ENCODE measurements at places on chromosomes 11 and 22.

DNA sequence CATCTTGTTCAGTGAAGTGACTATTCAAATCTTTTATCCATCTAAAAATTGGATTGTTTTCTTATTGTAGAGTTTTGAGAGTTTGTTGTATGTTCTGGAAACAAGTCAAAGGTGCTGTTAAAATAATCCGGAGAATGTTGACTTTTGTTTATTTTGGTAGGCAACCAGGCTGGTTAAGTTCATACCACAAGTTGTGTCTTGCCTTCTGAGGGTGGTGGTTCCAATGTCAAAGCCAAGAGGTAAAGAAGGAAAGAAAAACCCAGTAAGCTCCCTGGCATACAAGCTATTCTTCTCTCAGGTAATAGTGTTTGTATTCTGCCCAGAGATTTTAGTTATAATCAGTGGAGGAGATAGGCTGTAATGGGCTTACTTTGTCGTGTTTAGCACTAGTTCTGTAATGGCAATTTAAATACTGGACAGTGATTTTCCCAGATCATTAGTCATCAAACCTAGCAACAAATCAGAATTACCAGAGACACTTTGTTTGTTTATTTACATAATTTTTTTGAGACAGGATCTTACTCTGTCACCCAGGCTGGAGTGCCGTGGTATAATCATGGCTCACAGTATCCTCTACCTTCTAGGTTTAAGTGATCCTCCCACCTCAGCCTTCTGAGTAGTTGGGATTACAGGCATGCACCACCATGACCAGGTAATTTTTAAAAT lies 15.1 kb upstream of the CSRP3 start:
- DNase-seq: no peak

- no peak for DNase-seq
Observed at GRCh38 chr11:115471367-115471766, 32.8 kb downstream of the CADM1 start.

DNA sequence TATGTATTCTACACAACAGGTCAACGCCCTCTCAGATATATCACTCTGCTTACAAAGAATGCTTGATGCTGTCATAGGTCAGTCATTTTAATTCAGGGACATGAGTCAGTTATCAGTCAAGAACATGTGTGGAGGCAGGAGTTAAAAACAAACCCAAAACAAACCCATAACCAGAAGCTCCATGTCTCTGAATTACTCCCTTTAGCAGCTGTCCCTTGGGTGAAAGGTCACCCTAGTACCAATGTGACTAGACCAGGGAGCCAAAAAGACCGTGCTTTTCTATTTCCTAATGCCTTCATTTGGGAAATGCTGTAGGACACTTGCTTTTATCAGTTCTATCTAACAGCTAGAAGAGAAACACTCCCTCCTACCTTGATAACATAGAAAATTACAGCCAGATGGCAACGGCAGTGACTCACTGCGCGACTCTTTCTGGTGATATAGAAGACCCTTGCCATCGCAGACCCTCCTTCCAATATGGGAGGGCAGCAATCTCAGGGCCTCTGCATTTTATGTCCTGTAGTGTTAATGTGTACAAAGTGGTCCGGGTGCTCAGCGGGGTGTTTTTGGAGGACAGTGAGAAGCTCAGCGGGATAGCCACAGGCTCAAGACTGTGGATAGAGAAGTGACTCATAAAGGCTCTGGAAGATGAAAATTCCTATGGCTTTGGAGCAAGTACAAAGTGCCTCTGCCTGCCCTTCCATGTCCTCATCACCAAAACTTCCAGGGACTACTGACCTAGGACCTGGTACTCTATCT lies 24.8 kb downstream of the APOL5 start:
- DNase-seq: no peak

DNA sequence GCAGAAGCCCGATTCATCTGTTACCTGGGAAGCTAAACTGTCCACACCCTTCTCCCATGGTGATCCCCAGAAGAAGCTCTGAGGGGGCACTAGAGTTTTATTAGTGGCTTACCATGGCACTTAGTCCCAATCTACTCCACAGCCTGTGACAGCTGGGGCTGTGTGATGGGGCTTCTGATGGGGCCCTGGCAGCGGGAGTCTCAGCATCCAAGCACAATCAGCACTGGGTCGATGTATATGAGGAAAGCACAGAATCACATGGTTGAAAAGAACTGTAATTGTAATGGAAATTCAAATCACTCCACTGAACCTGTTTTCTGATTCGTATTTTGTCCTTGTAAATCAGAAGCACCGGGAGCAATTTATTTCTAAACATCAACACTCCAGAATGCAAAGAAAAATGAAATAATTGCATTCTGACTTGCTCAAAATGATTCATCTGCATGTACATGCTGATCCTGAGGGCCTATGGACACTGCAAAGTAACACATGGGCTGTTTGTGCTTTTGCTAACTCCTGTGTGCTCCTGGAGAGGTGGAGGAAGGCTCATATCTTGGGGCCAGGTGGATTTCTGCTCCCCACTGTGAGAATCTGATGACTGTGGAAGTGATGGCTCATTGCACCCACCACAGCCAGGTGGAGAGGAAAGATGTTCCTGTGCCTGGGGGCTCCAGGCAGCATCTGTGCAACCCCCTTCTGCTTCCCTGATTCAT lies 203.0 kb downstream of the KIRREL3 start:
- no peak for DNase-seq

GRCh38 chr11:64023712-64024710 lies 11.7 kb upstream of the FLRT1 start:
- no peak for DNase-seq

- no peak for DNase-seq
Observed at GRCh38 chr11:61268588-61269250, 26.4 kb downstream of the VWCE start.

DNA sequence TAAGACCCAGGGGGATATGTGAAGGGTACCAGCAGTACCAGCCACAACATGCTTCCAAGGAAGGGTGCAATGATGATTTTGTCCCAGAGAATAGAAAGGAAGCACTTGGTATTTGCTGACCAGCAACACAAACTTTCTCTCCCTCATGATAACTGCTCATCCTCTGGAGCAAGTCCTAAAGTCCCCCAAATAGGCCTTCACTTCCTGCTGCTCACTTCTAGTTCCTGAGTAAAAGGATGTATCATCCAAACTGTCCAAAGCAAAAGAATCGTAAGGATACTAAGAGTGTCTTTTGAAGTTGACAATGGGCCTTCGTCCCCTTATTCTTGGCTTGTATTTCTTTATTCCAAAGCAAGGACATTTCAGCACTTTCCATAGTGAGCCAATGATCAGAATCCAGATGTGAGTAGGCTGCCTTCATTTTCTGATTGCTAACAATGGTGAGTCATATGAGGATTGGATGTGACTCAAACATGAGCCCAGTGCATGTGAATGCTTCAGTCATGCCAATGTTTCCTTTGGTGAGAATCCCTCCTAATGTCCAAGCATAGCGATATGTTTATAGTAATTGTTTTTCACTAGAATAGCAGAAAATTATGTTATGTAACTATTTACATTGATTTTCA lies 243.4 kb upstream of the POU2AF2 start:
- no peak for DNase-seq

GRCh38 chr22:21074102-21074715 lies 28.5 kb downstream of the LRRC74B start:
- DNase-seq: no peak

- DNase-seq: no peak
Observed at GRCh38 chr11:122897606-122898210, 15.1 kb downstream of the JHY start.

GRCh38 chr22:18064636-18065035 lies 13.2 kb upstream of the PEX26 start:
- DNase-seq: no peak

GRCh38 chr22:42610186-42610585 lies 4.5 kb downstream of the POLDIP3 start:
- no peak for DNase-seq

- DNase-seq: no peak
Observed at GRCh38 chr22:45212306-45212709, 28.4 kb downstream of the KIAA0930 start.

DNA sequence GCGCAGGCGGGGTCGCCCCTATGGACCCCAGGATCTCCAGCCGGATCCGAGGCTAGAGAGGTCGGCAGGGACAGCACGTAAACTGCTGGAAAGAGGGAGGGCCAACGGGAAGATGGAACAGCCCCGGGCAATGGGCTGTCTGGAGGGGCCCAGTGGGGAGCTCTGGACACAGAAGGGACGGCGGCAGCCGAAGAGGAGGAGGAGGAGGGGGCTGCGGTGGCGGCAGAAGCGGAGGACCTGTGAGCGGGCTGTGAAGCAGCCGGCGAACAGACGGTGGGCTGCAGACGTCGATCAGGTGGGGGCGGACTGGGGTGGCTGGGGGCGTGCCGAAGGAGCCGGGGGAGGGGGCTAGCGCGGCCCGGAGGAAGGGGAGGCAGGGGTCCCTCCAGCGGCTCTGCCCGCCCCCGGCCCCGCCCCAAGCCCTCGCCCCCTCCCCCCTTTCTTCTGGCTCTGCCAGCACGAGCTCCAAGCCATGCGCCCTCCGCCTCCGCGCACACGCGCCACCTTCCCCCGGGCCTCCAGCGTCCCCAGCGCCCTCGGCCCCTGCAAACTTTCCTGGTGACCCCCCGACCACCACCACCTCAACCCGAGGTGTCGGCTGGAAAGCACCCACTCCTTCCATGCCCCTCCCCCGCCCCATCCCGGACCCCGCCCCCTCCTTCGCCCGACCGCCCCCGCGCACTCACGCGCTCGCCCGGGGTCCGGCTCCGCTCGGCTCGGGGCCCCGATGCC lies 432 bp downstream of the TNKS1BP1 start:
- DNase-seq: no peak

GRCh38 chr11:62632492-62632891 lies 10.7 kb upstream of the B3GAT3 start:
- no peak for DNase-seq

DNA sequence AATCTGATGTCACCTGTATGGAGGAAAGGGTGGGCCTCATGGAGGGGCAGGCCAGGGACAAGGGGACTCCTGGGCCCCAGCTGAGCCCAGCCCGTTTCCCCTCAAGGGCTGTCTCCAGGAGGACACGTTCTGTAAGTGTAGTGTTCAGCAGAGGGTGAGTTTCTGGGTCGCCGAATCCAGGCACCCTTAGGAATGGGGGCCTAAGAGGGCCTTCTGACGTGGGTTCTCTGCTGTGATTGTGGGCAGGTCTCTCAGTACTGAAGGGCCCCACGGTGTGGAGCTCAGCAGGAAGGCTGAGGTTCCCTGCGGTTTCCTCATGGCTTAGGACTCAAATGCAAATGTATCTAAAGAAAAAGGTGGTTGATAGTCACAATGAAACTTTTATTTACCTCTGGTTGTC lies 6.5 kb downstream of the PTDSS2 start:
- DNase-seq: peak; percentile 68

- no peak for DNase-seq
Observed at GRCh38 chr11:20760811-20761210, 91.4 kb downstream of the NELL1 start.

DNA sequence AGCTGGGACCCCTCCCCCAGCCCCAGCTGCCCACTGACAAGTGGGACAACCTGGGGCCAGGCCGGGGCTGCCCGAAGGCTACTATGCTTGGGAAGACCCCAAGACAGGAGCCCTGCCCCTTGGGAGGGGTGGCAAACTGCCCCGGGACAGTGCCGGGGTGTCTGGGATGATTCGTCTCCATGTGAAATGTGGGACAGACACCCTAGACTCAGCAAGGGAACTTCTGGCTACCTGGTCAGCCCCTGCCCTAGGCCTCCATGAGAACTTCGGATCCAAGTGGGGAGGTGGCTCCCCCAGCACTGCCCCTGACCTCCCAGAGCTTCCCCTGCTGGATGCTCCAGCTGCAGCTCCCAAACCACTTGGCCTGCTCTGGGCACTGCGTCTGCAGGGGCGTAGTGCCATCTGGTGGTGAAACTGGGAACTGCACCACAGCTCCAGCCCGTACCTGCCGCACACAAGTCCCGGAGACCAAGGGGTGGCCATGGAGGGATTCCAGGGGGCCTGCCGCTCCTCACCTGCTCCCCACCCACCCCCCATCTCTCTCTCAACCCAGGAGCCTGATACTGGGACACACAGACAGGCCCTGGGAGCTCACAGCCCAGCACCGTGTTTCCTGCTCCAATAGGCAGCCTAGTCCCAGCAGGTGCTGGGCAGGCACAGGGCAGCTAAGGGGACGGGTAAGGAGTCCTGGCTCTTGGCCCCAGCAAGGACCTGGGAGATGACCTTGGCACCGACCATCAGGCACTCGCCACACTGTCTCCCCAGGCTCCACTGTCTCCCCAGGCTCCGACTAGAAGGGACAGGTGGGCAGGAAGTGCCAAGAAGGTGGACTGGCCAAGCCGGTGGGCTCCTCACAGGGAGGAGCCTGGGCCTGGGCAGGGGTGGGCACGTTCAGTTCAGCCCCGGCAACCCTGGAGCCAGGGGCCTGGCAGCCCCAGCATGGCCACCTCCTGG lies 194.1 kb downstream of the IGLL1 start:
- peak; percentile 82 for DNase-seq

GRCh38 chr22:41844036-41844435 lies 11.1 kb downstream of the SREBF2 start:
- no peak for DNase-seq

DNA sequence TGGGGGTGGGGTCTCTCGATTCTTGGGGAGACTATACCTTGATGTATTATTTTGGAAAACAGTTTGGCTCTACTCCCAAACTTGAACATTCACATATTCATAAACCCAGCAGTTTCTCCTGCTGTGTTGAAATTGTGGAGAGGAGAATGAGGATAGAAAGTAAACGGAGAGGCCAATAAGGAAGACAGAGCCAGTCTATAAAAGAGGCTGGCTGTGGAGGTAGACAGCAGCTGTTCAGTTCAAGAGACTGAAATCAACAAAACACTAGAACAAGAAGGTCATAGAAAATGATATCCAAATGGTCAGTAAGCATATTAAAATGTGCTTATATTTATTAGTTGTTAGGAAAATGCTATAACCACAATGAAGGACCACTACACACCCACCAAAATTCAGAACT lies 1.9 kb upstream of the MOGAT2 start:
- no peak for DNase-seq

- DNase-seq: no peak
Observed at GRCh38 chr11:44017443-44018126, 30.2 kb upstream of the ACCSL start.

GRCh38 chr11:14259186-14259784 lies 99.7 kb downstream of the RRAS2 start:
- DNase-seq: no peak

- DNase-seq: no peak
Observed at GRCh38 chr11:45400591-45400990, 114.5 kb upstream of the SYT13 start.

- DNase-seq: no peak
Observed at GRCh38 chr22:47587361-47587760, 824.9 kb downstream of the TBC1D22A start.

GRCh38 chr11:70415191-70415590 lies 16.9 kb downstream of the CTTN start:
- no peak for DNase-seq

- DNase-seq: no peak
Observed at GRCh38 chr11:85889108-85889507, 33.9 kb downstream of the CCDC83 start.

DNA sequence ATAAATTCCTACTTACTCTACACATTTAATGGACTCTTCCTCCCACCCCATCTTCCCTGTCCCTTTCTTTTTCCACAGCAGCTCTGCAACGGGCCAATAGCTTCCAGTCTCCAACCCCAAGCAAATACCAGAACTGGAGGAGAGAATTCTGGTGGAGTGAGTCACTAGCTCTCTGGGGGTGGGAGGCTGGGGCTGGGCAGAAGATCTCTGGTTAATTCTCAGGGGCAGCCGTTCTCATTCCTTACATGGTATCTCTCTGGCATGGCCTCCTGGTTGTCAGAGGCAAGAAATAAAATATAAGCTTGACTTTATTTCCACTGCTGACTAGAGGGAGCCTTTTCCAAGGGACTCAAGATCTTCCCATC lies 90.4 kb upstream of the PARVA start:
- no peak for DNase-seq
